ENCODE measurements at places on chromosomes 5 and 9. TPM values are rescaled to one million over a fixed set of nuclear protein-coding genes. Genes with fewer than 3 reads are reported as not detected.

Gene PCDHAC2
- total RNA-seq = 4.4 TPM

Gene NR5A1
- 0.09 TPM for total RNA-seq

Gene RNF183
- total RNA-seq = not detected

Gene ANKRD20A1
- total RNA-seq = 1.5 TPM

Gene STPG3
- total RNA-seq = not detected

Gene OR1Q1
- not detected for total RNA-seq

Gene SPINK7
- not detected for total RNA-seq

Gene NIPSNAP3A
- 15.7 TPM for total RNA-seq

Gene FOXD4
- 0.44 TPM for total RNA-seq

Gene CER1
- total RNA-seq = not detected

Gene AUH
- 9.2 TPM for total RNA-seq

Gene PDZD2
- 0.23 TPM for total RNA-seq

Gene CAMK2A
- 0.94 TPM for total RNA-seq

Gene SNCAIP
- total RNA-seq = not detected

Gene PTGER4
- total RNA-seq = 4.5 TPM

Gene PCDHB15
- total RNA-seq = 0.05 TPM

Gene GTF2H2C
- total RNA-seq = 36.7 TPM

Gene QRFP
- total RNA-seq = not detected

Gene ARID3C
- not detected for total RNA-seq

Gene VCAN
- 12.7 TPM for total RNA-seq

Gene C1QTNF3
- total RNA-seq = not detected

Gene PCDHA11
- 0.96 TPM for total RNA-seq

Gene NSA2
- 122 TPM for total RNA-seq

Gene TLR4
- 0.09 TPM for total RNA-seq

Gene SMIM33
- not detected for total RNA-seq

Gene IL13
- total RNA-seq = not detected

Gene TMEM215
- total RNA-seq = 0.03 TPM

Gene PHF24
- total RNA-seq = 0.08 TPM

Gene IFNA13
- not detected for total RNA-seq

Gene ARL14EPL
- 0.35 TPM for total RNA-seq

Gene ECSCR
- not detected for total RNA-seq

Gene ADAMTS12
- total RNA-seq = 6.6 TPM

Gene SPATA31D4
- total RNA-seq = not detected

Gene AFAP1L1
- 9.5 TPM for total RNA-seq

Gene NINJ1
- total RNA-seq = 83.2 TPM

Gene PCDHB13
- 0.07 TPM for total RNA-seq

Gene TSSK1B
- not detected for total RNA-seq

Gene SHISAL2B
- total RNA-seq = not detected

Gene PNPLA7
- 0.81 TPM for total RNA-seq

Gene CNTLN
- total RNA-seq = 5.7 TPM
